Caudate nucleus (tissue), 63 donors: ENCODE measurements at places on chromosomes 6 and 20.

DNA sequence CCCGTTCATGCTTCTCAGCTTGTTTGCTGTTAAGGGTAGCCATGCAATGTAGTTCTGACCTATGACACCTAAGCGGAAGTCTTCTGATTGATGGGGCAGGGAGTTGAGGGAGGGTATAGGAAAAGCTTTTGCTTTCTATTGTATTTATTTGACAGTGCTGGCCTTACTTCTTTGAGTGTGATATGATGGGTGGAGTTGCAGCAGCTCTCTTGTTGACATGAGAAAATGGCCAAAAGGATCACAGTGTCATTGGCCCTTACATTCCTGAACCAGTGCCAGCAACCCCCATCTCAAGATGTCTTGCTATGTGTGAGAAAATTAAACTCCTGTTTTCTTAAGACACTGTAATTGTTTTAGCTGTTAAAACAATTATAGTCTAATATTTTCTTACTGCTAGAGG lies 117.5 kb downstream of the SAMD5 start:
- DNase-seq: no peak

DNA sequence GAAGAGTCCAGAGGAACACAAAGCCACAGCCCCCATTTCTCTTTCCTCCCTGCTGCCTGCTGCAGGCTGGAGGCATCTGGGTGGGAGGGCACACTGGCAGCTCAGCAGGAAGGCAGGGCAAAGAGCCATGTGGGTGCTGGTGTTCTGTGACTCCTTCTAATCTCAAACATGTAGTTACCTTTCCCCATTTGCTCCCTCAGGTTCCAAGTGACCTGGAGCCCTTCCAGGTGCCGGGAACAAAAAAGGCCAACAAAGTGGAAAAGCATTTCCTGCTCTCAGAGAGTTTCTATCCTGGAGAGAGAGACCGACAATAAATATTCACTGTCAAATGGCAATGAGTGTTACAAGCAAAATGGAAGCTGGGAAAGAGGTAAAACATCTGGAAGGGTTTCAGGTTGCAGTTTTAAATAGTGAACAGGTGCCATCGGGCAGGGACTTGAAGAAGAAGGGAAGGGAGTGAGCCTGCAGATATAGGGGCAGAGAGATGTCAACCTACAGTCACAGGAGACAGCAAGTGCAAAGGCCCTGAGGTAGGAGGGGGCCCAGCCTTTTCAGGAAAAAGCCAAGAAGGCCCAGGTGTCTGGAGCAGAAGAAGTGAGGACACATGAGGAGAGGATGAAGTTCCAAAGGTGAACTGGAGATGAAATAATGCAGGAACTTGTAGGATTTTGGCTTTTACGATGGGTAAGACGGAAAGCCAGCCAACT lies 43.6 kb upstream of the IYD start:
- DNase-seq: no peak

DNA sequence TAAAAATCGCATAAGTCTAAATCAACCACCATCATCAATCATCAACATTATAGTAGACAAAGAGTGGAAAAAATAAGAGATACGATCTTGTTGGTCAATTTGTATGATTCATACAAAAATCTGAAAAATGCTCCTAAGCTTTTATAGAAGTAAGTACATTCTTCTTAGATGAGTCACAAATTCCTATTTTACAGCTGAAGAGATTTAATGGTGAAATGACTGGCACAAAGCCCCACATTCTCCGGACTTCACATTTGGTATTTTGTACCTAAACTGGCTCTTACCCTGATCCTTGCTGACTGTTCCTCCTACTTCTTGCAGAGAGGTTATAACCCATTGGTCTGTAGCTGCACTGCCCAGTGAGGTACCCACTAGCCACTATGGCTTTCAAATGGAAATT lies 29.9 kb upstream of the PREP start:
- no peak for DNase-seq

DNA sequence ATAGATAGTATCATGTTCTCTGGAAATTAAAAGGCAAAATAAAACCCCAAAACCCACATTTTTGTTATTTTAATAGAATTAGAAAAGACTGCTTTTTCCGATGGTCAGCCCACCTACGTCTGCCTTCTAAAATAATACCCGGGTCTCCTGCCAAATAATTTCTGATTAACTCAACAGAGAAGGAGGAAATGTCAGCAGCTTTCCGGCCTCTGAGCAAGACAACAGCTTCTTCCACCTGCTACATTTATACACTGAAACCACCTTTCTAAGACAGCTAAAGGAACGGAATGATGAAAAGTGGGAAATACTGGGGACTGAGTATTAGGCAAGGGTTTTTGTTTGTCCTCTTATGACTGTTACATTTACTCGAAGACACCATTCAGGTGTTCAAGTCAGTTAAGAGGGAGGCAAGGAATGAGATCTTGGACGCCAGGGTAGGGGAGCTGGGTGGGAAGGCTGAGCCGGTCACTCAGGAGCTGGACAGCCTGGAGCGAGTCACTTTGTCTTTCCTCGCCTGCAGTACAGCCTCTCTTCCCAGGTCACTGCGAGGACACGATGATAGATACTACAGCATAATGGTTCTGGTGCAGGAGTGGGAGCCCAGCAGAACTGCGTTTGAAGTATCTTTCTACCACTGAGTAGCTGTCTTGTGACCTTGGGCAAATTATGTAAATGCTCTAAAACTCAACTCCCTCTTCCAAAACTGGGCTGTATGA lies 96.3 kb upstream of the QKI start:
- no peak for DNase-seq

DNA sequence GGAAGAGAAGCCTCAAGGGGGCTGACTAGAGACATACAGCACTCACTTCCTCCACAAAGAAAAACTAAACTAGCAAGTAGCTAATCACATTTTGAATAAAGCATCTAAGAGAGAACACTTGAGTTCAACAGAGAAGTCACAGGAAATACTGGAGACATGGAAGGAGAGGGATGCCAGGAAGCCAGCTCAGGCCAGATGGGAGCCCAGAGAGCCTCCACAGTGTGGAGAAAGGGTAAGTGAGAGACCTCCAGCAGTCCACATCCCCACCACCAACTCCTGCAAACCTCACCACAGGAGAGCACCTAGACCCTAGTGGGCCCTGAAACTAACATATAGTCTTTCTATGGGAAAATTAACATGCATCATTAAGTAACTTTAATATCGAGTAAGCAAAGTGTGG lies 79.2 kb downstream of the EPM2A start:
- no peak for DNase-seq

DNA sequence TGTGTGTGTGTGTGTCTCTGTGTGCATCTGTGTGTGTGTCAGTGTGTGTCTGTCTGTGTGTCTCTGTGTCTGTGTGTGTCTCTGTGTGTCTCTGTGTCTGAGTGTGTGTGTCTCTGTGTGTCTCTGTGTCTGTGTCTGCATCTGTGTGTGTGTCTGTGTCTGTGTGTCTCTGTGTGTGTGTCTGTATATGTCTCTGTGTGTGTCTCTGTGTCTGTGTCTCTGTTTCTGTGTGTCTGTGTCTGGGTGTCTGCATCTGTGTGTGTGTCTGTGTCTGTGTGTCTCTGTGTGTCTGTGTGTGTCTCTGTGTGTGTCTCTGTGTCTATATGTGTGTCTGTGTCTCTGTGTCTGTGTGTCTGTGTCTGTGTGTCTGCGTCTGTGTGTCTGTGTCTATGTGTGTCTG lies 207.8 kb downstream of the TAF4 start:
- no peak for DNase-seq

DNA sequence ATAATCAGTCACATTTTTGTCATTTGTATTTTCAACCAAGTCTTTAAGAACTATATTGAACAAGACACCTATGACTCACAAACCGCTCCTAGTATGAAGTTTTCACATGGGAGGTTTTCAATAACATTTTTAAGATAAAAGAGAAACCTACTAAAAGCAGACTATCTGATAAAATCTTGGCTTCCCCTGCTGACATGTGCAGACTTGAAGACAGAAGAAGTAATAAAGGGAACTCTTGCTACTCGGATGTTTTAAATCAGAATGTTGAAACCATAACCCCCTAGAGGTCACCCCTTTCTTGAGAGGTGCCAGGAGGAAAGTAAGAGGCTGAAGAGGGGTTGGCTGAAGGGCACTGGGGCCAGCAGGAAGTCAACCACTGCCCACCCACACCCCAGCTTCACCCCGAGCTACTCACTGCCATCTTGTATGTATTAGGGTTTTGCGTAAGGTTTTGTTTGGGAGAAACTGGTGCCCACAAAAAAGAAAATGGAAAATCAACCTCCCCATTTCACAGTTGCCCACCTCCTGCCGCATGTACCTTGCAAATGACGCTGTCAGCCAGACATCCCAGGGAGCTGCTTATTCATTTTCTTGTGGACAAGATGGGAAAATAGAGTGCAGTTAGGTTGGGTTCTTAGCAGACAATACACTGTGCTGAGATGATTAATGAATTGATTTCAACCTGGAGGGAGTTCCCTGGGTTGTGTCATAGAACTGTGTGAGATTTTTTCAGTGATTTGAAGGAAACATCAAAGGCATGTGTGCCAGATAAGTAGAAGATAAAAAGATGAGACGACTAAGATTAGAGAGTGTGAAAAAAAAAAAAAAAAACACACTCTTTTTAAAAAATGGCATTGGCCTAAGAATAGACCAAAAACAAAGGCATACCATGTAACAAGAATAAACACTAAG lies 83.2 kb upstream of the TAB2 start:
- no peak for DNase-seq
